Activated naive CD4-positive, alpha-beta T cell treated with anti-CD3 and anti-CD28 coated beads, Interleukin-2, amount 50 U/mL, for 16 hours (primary cell): ENCODE measurements at places on chromosomes 6 and 20.

DNA sequence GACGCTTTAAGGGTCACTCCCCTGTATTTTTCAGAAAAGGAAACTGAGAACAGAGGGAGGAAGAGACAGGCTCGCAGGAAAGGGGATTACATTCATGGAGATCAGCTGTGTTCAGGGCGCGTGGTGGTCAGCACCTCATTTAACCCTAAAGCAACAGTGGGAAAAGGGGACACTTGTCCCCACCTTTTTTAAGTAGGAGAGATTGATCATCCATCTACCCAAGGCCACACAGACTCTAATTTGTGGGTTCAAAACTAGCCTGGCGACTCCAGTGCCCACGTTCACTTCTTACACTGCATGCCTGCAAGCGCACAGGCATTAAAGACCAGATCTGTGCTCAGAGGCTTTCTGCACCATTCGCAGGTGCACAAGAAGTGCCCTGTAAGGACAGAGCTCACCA is 167.9 kb upstream of the SNX9 start:
- no peak for DNase-seq

GRCh38 chr6:16857969-16858592 is 96.8 kb upstream of the ATXN1 start:
- DNase-seq, result no peak

DNA sequence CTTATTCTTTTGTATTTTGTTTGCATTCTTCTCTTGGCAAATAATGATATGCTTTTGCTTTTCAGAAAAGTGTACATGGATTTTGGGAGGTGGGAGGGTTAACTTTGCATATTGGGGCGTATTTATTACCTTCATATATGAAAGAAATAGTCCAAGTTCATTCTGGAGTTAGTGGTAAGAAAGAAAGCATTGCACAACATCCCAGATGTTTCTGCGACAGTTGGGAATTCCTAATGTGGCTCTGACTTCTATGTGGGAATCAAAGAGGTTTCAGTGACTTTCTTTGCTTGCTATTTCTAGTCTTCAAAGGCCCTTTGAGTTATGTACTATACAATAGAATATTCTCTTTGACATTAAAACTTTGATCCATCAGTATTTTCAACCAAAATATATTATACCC is 78.1 kb downstream of the MMUT start:
- DNase-seq, result no peak

- DNase-seq, result no peak
These were observed 101.0 kb upstream of the MTHFD1L start for GRCh38 chr6:150764334-150765066.

GRCh38 chr6:134432036-134432435 is 114.1 kb upstream of the SGK1 start:
- DNase-seq, result no peak

- no peak for DNase-seq
These were observed 6.1 kb downstream of the EDN1 start for GRCh38 chr6:12296255-12296573.

- no peak for DNase-seq
These were observed 6.9 kb upstream of the GCNT2 start for GRCh38 chr6:10514049-10514780.
